ENCODE measurements at places on chromosomes 1 and 21.

GRCh38 chr1:156504438-156504813, 3.9 kb upstream of the MEF2D start:
- DNase-seq, result peak; percentile 40

DNA sequence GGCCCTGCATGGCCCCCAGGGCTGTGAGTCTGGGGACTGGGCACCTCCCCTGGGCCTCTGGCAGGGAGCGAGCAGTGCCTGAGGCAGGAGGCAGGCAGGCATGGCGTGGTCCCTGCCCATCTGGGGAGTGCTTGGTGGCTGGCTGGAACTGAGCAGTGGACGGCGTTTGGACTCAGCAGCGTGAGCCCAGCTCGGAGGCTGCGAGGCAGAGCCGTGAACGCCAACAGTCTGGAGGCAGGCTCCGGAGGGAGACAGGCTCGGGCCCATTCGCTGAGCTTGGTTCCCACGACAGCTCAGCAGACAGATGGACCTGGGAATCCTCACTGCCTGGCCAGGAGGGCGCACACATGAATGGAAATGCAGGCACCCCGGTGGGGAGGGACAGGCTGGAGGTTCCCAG, 160.7 kb upstream of the POU3F1 start:
- DNase-seq, result no peak

GRCh38 chr1:245718123-245718522, 563.3 kb downstream of the KIF26B start:
- DNase-seq, result no peak

DNA sequence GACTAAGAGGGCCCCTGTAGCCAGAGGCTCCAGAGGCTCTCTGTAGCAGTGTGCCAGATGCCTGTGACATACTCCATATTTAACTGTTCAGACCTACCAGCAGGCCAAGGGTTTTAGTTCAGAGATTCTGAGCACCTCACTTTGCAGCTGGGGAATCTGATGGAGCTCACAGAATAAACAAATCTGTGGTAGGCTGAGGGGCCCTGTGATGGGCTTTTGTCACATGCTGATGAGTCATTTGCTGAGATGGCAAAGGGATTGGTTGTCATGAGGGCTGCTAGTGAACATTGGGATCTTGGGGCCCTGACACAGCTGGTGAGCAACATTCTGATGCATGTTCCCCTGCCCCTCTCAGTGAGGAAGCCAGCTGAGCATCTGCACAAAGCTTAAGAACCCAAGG, 482.2 kb downstream of the CAMTA1 start:
- DNase-seq, result no peak

DNA sequence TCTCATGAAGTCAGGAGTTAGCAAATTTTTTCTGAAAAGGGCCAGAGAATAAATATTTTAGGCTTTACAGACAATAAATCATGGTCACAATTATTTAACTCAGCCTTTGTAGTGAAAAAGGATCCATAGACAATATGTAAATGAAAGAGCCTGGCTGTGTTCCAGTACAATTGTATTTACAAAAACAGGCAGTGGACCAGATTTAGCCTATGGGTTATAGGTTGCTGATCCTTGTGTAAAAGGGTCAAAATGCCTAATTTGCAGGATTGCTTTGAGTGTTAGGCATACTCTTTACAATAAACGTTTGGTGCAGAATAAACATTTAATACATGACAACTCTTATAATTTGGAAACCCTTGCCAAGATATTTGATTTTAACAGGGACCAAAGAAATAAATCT, 6.5 kb downstream of the SLAMF7 start:
- DNase-seq, result no peak

GRCh38 chr1:241356519-241357365, at the start of gene RGS7:
Gene RGS7 (minus strand): TSS chr1:241357205.
- DNase-seq, result no peak

DNA sequence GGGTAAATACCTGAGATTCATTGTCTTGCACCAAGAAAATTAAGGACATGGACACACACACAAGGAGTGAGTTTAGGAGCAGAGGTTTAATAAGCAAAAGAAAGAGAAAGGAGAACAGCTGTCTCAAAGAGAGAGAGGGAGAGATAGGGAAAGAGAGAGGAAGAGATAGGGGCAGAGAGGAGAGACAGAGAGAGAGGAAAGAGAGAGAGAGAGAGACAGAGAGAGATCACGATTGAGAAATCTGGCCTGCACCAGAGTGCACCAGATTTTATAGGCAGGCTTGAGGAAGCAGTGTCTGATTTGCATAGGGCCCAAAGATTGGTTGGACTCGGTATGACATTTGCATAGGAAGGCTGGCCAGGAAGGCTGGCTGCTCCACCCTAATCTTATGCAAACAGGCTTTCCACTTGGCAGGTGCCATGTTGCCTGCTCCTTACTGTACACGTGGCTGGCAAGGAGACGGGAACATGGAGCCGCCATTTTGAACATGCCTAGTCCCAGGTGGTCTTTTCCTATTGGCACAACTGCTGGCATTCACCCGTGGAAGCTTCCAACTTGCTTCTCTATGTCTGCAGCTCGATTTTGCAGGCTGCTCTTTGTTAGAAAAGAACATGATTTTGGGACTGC, 419.9 kb downstream of the ZP4 start:
- DNase-seq, result no peak

- no peak for DNase-seq
Measured at GRCh38 chr1:168320800-168321450, 40.2 kb downstream of the TBX19 start.

DNA sequence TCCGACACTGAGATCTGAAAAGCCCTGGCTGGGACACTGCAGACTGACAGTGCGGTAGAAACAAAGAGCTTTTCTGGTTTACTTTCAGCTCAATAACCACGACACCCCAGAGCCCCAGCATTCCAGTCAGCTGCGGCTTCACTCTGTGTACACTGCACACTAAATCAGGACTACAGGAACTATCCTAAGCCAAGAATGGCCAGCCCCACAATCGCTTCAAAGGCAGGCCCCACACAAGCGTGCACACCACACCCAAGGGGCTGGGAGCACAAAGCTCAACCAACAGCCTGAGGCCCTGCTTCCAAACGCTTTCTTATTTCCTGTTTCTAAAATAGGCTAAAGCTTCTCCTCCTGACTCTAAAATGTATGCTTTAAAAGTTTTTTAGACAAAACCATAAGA, 28.4 kb downstream of the URB1 start:
- no peak for DNase-seq

DNA sequence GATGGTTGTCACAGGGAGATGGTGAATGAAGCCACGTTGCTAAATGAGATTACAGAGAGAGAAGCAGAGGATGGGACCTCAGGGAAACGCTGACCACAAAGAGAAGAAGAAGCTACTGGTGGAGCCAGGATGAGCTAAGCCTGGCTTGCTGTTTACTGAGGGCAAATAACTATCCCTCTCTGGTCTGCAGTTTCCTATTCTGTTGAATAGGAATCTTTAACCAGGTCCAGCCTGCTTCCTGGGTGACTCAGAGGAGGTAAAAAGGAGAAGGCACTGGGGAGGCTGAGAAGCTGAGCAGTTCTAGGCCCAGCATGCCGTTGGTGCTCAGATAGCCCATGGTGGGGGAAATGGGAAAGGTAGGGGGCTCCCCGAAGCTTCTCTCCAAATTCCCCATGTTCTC, 29.6 kb downstream of the DMBX1 start:
- DNase-seq, result no peak

DNA sequence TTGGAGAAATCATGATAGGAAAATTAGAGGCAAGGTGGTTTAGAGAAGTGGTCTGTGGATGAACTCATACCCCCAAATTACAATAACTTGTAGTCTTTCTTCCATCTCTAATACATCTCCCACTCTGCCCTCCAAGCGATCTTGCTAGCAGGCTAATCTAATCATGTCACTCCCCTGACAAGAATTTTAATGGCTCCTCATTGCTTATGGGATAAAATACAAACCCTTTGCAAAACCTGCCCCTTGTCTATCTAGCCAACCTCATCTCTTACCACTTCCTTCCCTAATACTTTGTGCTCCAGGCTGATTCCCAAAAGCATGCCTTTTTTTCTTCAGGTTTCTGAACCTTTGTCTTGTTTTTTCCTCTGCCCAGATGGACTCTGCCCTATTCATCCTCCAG, 71.3 kb upstream of the LRRN2 start:
- no peak for DNase-seq

DNA sequence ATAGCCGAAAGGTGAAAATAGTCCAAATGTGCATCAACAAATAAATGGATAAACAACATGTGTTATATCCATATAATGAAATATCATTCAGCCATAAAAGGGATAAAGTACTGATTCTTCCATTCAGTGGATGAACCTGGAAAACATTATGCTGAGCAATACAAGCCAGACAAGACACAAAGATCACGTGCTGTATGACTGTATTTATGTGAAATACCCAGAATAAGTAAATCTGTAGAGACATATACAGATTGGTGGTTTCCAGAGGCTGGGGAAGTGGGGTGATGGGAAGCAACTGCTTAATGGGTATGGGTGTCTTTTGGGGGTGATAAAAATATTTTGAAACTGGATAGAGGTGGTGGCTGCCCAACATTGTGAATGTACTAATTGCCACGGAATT, 13.3 kb upstream of the GSTM4 start:
- DNase-seq, result no peak

- DNase-seq, result no peak
Measured at GRCh38 chr1:167656657-167657056, 26.6 kb downstream of the RCSD1 start.

DNA sequence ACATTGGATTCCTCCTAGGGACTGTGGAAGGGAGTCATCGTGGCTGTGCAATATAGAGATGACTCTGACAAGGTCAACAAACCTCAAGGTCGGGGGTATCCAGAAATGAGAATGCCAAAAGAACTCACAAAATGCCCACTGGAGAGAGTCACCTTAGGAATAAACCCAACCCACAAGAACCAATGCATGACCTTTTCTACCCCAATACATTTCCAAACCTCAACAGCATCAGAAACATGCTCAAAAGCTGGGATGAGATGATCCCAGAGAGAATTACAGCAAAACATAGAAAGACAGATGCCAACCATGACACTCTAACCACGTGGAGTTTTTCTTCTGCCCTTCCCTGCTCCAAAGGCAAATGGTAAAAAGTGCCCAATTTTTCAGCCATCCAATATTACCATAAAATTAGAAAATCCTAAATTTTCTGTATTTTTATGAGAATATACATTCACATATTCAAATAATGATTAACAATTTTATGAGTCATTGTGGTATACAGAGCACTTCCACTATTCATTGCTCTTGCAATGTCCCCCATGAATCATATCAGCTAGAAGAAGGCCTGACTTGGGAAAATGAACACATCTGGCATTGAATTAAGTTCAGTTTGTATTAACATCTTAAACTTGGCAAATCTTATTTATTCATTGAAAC, 88.2 kb upstream of the PALMD start:
- no peak for DNase-seq

- DNase-seq, result peak; percentile 16
Measured at GRCh38 chr1:8903410-8903809, 24.9 kb upstream of the ENO1 start.

- no peak for DNase-seq
Measured at GRCh38 chr1:116573431-116574095, 2.7 kb upstream of the CD58 start.

GRCh38 chr1:226632169-226632879, 83.8 kb downstream of the STUM start:
- DNase-seq, result no peak

All from CD4-positive, alpha-beta T cell treated with Interleukin-6 at 100 ng/mL for 8 hours (primary cell).